ENCODE measurements at places on chromosomes 11 and 22. TPM values are rescaled to one million over a fixed set of nuclear protein-coding genes. Genes with fewer than 3 reads are reported as not detected.

DNA sequence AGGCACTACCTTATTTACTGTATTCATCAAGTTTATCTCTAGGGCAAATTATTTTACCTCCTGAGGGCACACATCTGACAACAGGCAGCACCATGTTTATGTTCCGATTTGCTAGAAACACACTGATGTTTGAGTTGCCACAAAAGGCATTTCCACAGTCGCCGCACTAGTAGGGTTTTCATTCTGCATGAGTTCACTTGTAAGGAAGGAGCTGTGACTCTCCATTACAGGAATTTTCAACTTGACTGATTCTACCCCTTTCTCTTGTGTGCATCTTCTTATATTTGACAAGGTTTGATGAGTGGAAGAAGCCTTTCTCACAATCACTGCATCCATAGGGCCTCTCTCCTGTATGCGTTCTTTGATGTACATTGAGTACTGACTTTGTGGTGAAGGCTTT lies 455.9 kb upstream of the CNTN5 start:
- no peak for DNase-seq
- H3K27ac ChIP-seq: no peak overlapping the region
- no peaks in the 10 kb centered on the region for H3K4me1 ChIP-seq
- H3K4me3 ChIP-seq: no peak overlapping the region
- H3K36me3 ChIP-seq: no peaks in the 10 kb centered on the region
- H3K27me3 ChIP-seq: no peaks in the 10 kb centered on the region

GRCh38 chr22:25080855-25081254 lies 118.8 kb upstream of the CRYBB3 start:
- H3K4me3 ChIP-seq: no peak overlapping the region
- H3K36me3 ChIP-seq: no peaks in the 10 kb centered on the region
- no peak for DNase-seq
- no peak overlapping the region for H3K27ac ChIP-seq

DNA sequence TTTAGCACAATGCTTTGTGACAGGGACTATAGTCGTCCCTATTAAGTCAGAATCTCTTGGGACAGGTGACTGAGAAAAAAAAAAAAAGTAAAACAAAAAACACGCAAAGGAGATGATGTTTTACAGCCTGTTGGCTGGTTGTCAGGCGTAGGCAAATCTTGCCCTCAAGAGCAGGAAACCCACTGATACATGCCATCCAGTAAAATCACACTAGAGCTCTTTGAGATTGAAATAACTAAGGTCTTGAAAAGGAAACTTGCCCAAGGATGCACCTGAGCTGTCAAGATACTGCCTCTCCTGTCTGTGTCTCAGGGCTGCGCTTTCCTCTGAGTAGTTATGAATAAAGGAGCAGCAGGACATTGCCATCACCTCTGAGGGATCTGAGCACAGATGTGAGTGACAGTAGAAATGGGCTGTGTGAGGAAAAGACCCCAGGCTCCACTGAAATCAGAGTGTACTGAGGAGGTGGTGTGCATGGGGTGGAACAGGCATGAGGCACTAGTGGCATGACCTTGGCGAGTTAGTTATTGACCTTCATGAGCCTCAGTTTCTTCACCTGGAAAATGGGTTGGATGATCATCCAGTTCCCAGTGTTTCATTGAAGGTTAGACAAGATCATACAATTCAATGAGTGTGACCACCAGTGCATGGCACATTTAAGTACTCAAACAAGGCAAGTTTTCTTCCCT lies 23.3 kb downstream of the MICAL2 start:
- no peak overlapping the region for H3K4me3 ChIP-seq
- no peaks in the 10 kb centered on the region for H3K36me3 ChIP-seq
- no peak overlapping the region for H3K27ac ChIP-seq
- no peaks in the 10 kb centered on the region for H3K4me1 ChIP-seq
- no peak for DNase-seq

DNA sequence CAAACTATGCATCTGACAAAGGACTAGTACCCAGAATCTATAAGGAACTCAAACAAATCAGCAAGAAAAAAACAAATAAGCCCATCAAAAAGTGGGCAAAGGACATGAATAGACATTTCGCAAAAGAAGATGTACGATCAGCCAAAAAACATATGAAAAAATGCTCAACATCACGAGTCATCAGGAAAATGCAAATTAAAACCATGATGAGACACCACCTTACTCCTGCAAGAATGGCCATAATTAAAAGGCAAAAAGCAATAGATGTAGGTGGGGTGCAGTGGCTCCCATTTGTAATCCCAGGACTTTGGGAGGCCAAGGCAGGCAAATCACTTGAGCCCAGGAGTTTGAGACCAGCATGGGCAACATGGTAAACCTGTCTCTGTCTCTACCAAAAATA lies 10.4 kb upstream of the OR10V1 start:
- H3K27me3 ChIP-seq: peaks cover 5% of the 10 kb centered on the region
- DNase-seq: no peak
- H3K4me1 ChIP-seq: no peaks in the 10 kb centered on the region
- no peak overlapping the region for H3K4me3 ChIP-seq

GRCh38 chr11:96778272-96778671 lies 388.5 kb downstream of the JRKL start:
- no peak for DNase-seq
- no peak overlapping the region for H3K27ac ChIP-seq
- H3K27me3 ChIP-seq: no peaks in the 10 kb centered on the region
- no peaks in the 10 kb centered on the region for H3K4me1 ChIP-seq

DNA sequence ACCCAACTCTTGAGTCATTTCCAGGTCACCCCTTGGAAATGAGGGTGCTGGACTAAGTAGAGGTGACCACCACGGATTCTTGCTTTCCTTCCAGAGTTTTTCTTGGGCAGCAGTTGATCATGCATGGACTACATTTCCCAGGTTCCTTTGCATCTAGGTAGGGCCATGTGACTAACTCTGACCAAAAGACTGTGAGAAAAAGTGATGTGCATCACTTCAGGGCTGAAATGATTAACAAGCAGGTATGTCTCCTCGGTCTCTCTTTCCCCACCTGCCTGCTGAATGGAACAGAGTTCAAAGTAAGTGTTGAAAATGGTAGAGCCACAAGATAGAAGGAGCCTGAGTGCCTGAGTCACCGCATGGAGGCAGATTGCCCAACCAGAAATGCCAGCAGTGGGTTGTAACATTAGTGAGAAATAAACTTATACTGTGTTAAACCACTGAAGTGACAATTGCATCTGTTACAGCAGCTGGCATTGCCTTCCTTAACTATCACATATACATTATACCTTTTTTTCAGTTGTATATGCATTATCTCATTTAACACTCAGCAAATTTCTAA lies 113.5 kb downstream of the MN1 start:
- peaks cover 14% of the 10 kb centered on the region for H3K4me1 ChIP-seq
- H3K4me3 ChIP-seq: no peak overlapping the region
- H3K27me3 ChIP-seq: no peaks in the 10 kb centered on the region
- DNase-seq: no peak
- H3K36me3 ChIP-seq: no peaks in the 10 kb centered on the region

DNA sequence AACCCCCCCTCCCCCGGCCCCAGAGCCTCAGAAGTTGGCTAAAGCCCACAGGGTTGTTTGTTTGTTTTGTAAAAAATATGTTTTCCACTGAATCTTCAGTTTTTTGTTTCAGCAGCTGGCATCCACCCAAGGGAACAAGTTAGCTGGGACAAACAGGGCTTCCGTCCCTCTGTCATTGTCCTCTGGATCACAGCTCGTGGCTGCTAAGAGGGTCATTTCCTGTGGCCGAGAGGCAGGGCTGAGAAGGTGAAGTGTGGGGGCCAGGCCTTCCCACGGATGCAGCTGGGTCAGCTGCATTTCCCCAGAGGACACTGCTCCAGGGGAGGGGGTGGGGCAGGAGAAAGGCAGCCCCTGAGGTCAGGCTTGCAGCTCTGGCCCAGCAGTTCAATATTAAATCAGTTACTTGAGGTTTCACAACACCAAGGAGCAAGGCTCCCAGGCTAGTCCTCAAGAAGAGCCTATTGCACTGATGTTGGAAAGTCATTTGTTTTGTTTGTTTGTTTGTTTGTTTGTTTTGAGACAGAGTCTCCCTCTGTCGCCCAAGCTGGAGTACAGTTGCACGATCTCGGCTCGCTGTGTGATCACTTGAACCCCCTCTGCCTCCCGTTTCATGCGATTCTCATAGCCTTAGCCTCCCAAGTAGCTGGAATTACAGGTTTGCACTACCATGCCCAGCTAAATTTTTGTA lies 34.4 kb upstream of the SMTN start:
- DNase-seq: peak; percentile 68
- H3K27ac ChIP-seq: no peak overlapping the region
- peaks cover 5% of the 10 kb centered on the region for H3K4me1 ChIP-seq
- no peaks in the 10 kb centered on the region for H3K36me3 ChIP-seq
- H3K27me3 ChIP-seq: no peaks in the 10 kb centered on the region
- H3K4me3 ChIP-seq: no peak overlapping the region

- H3K36me3 ChIP-seq: no peaks in the 10 kb centered on the region
- no peaks in the 10 kb centered on the region for H3K27me3 ChIP-seq
- H3K4me1 ChIP-seq: no peaks in the 10 kb centered on the region
- DNase-seq: no peak
- no peak overlapping the region for H3K27ac ChIP-seq
- no peak overlapping the region for H3K4me3 ChIP-seq
Measured at GRCh38 chr11:122190768-122191167, 74.8 kb upstream of the BLID start.

GRCh38 chr11:13316528-13316961 lies 39.0 kb downstream of the BMAL1 start:
- H3K27me3 ChIP-seq: no peaks in the 10 kb centered on the region
- H3K36me3 ChIP-seq: no peaks in the 10 kb centered on the region
- peak; percentile 87 for DNase-seq
- no peak overlapping the region for H3K4me3 ChIP-seq
- peak overlapping the region; percentile 73 for H3K27ac ChIP-seq
- H3K4me1 ChIP-seq: peaks cover 50% of the 10 kb centered on the region

DNA sequence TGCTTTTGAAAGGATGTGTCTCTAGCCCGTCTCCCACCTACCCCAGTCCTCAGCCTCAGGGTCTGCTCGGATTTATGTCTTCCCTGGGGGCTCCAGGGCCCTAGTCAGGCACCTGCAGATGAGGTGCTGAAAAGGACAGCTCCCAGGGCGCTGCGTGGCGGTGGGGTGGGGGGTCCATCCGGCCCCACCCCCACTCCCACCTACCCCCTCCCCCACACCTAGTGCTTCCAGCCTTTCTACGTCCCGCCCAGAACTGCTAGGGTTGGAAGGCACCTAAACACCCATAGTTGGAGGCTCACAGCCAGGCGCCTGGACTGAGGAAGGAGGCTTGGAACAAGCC lies 1.4 kb upstream of the ROBO3 start:
- no peak overlapping the region for H3K27ac ChIP-seq
- DNase-seq: no peak
- H3K4me3 ChIP-seq: no peak overlapping the region
- H3K36me3 ChIP-seq: no peaks in the 10 kb centered on the region
- peaks cover 75% of the 10 kb centered on the region for H3K27me3 ChIP-seq

GRCh38 chr22:49536571-49537131 lies 291.0 kb downstream of the BRD1 start:
- no peak overlapping the region for H3K4me3 ChIP-seq
- DNase-seq: no peak
- H3K27me3 ChIP-seq: no peaks in the 10 kb centered on the region

DNA sequence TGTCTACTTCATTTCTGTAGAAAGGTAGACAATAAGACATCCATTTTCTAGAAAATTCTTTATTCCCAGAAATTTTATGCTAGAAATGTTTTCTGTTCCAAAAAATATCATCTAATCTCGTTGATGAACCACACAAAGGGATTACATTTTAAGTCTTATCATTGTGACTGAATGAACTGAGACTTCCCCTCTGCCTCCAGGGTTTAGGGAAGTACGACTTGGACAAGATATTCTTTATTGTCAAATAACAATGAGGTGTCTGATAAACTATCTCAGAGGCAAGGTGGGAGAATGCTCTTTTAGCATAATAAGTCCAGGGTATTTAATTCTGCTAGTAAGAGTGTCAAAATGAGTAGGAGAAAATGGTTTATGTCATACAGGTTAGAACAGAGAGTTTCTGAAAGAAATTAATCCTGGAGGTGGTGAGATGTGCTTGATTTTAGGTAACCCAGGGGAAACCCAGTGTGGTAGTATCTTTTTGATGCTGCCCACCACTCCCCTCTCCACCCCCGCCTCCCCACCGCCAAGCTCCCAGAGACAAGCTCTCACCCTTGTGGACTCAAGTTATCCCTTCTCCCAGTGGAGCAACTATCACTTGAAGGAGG lies 100.6 kb downstream of the CD44 start:
- H3K4me1 ChIP-seq: peaks cover 8% of the 10 kb centered on the region
- no peaks in the 10 kb centered on the region for H3K36me3 ChIP-seq
- no peaks in the 10 kb centered on the region for H3K27me3 ChIP-seq
- DNase-seq: no peak

GRCh38 chr11:20790622-20791021 lies 121.2 kb downstream of the NELL1 start:
- no peaks in the 10 kb centered on the region for H3K36me3 ChIP-seq
- H3K4me3 ChIP-seq: no peak overlapping the region
- H3K27ac ChIP-seq: no peak overlapping the region
- no peaks in the 10 kb centered on the region for H3K4me1 ChIP-seq
- no peak for DNase-seq

DNA sequence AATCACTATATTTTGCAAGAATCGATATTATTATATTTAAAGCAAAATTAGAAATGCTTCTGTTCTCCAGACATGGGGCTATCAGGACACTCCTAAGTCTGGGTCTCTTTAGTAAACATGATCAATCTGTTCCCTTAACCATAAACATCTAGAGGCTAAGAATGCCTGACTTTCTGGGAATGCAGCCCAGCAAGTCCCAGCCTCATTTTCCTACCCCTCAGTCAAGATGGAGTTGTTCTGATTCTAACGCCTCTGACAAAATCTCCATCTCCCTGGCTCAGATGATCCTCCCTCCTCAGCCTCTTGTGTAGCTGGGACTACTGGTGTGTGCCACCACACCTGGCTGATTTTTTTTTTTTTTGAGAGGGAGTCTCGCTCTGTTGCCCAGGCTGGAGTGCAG lies 35.0 kb downstream of the SLCO2B1 start:
- H3K27ac ChIP-seq: no peak overlapping the region
- H3K27me3 ChIP-seq: no peaks in the 10 kb centered on the region
- no peak for DNase-seq
- H3K36me3 ChIP-seq: no peaks in the 10 kb centered on the region
- no peaks in the 10 kb centered on the region for H3K4me1 ChIP-seq

DNA sequence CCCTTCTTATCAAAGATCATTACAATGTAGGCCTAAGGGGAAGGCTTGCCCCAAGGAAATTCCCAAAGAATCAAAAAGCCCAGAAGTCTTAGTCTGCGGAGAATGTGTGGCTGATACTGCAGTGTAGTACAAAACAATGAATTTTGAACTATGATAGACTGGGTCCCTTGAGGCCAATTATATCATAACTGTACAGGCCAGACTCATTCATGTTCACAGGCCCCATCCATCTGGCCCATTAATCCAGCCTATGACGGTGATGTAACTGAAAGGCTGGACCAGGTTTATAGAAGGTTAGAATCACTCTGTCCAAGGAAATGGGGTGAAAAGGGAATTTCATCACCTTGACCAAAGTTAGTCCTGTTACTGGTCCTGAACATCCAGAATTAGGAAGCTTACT lies 35.2 kb downstream of the IGLL1 start:
- no peak overlapping the region for H3K4me3 ChIP-seq
- H3K27me3 ChIP-seq: no peaks in the 10 kb centered on the region
- no peak overlapping the region for H3K27ac ChIP-seq
- no peaks in the 10 kb centered on the region for H3K36me3 ChIP-seq
- H3K4me1 ChIP-seq: peaks cover 4% of the 10 kb centered on the region
- no peak for DNase-seq

The ADORA2A gene
- 8.5 TPM for polyA plus RNA-seq

The XKR3 gene
- polyA plus RNA-seq: not detected

The SLC37A2 gene
- polyA plus RNA-seq: 75.9 TPM

The SH3BP1 gene
- polyA plus RNA-seq: 27.3 TPM

The DKK3 gene
- polyA plus RNA-seq: 175 TPM

The TRIM49 gene
- not detected for polyA plus RNA-seq

The RAB39A gene
- 1.4 TPM for polyA plus RNA-seq

The MMP27 gene
- not detected for polyA plus RNA-seq

The TRAF6 gene
- 2.3 TPM for polyA plus RNA-seq

The NAV2 gene
- polyA plus RNA-seq: 1.7 TPM

The FAM180B gene
- not detected for polyA plus RNA-seq
